ENCODE measurements at places on chromosomes 16 and 17. TPM values are rescaled to one million over a fixed set of nuclear protein-coding genes. Genes with fewer than 3 reads are reported as not detected.

- no peak for ATAC-seq
These were observed 4.1 kb upstream of the YPEL2 start for GRCh38 chr17:59327121-59327980.

- no peak for ATAC-seq
These were observed 16.2 kb downstream of the RSPRY1 start for GRCh38 chr16:57202095-57202886.

DNA sequence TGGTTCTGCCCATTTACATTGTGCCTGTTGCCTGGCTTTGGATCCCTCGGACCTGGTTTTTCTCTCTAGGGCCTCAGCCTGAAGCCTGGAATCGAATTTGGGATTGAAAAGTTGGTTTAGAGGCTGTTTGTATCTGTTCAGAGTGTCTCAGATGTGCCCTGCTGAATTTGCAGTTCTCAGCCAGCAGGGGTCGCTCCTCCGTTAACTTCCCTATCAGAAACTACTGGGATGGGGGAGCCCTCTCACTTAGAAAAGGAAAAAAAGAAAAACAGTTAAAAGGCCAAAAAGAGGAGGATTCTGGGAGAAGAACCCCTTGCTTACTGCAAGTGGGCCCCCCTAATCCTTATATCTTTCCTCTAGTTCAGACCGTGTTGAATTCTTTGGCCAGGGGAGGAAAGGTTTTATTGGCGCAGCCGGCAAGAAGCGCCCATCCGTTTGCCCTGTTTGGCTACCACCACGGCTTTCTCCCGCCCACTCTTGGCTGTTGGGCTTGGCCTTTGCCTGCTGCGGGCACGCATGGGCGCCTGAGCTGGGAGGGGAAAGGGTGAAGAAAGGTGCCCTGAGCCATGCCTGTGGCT, 8.7 kb downstream of the FZD2 start:
- no peak for ATAC-seq

DNA sequence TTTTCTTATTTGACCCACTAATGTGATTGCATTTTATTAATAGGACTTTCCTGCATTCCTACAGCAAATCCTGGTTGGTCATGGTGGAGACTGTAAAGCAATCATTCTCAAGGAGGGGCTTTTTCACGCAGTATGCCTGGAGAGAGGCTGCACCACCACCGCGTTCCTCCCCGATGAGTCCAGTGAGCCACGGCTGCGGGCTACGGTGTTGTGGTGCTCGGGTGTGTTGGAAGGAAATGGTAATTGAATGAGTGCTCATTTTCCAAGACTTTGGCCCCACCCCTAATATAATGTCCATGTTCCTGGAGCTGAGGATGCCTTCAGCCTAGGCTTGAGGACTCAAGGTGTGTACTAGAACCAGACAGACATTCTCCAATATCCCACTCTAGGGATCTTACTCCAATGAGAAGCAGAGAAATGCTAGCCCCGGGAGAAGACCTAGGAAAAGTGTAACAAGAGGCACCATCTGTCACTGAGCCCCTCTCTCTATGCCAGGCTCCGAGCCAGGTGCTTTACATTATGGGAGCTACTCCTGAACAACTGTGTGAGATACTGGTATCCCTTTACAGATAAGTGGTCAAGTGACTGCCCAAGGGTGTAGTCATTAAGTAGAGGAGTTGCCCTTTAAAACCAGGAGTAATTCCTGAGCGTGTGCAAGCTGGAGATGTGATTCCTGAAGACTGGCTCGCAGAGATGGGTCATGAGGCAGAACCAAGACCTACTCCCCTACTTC, 39.4 kb downstream of the HEATR6 start:
- no peak for ATAC-seq

- no peak for ATAC-seq
These were observed 52.0 kb downstream of the MAP2K6 start for GRCh38 chr17:69466451-69466850.

GRCh38 chr16:2924901-2925755, 13.4 kb downstream of the FLYWCH1 start:
- ATAC-seq, result no peak

- ATAC-seq, result no peak
These were observed 474.3 kb upstream of the TOM1L1 start for GRCh38 chr17:54426296-54426886.

The IST1 gene
- 202 TPM for total RNA-seq

GRCh38 chr16:15459791-15460190, 25.4 kb downstream of the BMERB1 start:
- no peak for ATAC-seq

DNA sequence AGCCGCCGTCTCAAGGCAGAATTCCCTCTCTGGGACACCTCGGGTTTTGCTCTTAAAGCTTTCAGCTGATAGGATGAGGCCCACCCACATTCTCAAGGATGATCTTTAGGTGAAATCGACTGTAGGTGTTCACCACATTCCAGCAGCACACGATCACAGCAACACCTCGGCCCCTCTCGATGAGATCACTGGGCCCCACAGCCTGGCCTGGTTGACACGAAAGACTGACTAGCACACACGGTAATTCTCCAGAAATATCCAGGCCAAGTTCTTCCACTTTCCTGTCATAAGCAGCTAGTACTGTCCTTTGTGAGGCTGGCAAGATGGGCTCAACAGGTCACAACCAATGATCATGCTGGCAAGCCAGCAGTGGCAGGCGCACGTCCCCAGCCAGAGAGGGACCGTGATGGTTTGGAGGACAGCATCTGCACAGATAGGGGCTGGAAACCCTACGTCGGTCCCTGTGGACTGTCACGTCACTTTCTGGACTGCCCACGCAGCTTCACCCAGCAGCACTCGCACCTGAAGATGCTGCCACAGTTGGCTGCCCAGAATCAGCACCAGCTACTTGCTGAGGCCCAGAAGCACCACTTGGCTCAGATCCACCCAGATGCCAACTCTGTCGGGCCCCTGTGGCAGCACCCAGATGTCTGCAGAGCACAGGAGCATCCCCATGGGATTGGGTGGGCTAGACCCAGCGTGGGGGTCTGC, 17.4 kb downstream of the TMC6 start:
- no peak for ATAC-seq

GRCh38 chr16:3520841-3521240, 20.0 kb downstream of the CLUAP1 start:
- ATAC-seq, result peak; percentile 60

DNA sequence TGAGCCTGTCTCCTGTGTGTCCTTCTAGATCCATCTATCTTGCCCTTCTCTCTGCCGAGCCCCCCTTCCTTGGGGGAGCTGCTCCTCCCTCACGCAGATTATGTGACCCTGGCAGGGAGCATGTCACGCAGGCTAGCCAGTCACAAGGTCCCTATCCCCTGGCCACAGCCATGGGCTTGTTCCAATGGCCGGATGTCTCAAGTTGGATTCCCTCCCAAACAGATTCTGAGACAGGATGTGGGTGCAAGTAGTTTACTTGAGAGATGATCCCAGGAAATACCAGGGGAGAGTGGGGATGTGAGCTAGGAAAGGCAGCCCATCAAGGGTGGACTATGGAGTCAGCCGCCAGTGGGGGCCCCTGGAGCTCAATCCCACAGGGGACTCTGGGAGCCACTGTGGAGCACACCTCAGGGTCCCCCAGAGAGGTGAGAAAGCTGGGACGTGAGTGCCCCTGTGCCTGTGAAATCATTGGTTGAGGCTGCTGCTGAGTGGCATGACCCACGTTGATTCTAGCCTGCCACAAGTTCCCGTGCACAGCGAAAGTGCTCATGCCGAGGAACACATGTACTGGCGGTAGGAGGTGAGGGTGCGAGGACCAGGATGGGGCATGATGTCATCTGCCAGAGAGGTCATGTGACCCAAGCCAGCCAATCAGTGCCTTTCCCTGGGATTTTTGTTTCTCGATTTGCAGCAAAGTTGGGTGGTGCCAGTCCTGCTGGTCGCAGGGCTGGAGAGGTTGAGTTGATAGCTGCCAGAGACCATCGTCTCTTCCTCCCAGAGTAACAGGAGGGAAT, 6.4 kb upstream of the CRISPLD2 start:
- ATAC-seq, result no peak

DNA sequence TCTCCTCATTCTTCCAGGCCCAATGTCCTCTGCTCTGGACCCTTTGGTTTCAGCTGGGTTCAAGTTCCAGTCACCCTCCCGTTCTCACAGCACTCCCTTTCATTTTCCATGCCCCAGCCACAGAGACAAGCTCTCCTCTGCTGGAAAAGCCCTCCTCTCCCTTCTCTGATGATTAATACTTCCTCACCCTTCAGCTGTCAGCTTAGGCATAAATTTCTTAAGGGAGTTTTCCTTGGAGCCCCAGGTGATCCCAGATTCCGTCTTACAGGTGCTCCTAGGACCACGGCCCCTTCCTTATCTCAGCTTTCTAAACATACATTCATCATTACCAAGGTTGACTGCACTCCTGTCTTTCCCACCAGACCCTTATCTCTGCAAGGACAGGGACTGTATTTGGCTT, 10.4 kb downstream of the CHAD start:
- ATAC-seq, result no peak

- ATAC-seq, result no peak
These were observed 86.6 kb downstream of the PRKCB start for GRCh38 chr16:23922406-23922805.

DNA sequence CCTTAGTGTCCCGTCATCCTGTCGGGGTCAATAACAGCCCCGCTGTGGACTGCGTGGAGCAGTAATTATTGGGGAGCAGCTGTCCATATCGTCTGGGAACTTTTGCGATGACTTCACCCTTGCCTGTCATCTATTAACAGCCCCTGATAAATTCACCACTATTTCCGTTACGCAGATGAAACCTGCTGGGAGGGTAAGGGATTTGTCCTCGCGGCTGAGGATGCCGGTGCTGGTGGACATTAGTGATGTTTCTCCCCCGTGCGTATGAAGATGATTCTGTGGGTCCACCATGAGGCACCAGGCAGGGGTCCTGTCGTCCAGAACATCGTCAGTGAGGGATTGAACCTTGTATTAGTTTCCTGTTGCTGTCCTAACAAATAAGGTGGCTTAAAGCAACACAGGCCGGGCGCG, 1.0 kb downstream of the FLYWCH2 start:
- ATAC-seq, result no peak

GRCh38 chr17:30920683-30921543, 832 bp upstream of the ADAP2 start:
- no peak for ATAC-seq

DNA sequence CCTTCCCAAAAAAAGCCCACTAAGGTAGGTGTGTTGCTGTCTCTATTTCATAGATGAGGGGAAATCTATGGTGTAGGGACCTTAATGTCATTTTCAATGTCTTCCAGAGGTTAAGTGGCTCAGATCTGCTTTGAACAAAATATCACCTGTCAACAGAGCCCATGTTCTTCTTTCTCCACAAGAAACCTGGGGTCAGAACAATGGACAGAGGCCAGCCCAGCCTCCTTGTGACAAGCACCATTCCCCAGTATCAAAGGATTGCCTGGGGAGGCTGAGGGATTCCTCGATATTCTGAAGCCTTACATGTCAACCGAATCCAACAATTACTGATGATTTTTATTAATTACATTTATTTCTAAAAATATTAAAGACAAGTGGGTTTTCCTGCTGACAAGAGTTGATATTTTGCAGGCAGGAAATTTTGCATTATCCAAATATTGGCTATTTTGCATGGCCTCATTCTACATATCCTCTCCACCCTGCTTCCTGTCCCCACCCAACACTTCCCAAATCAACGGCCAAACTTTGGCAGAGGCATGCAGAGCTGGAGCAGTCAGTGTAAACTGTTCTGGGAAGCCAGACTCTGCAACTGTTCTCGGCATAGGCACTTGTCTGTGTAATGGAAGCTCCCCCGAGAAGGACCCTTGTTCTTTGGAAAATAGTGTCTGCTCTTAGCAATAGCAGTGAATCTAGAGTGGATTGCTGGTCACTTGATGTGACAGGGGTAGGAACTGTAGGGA, 281.5 kb downstream of the HS3ST3A1 start:
- peak; percentile 57 for ATAC-seq

DNA sequence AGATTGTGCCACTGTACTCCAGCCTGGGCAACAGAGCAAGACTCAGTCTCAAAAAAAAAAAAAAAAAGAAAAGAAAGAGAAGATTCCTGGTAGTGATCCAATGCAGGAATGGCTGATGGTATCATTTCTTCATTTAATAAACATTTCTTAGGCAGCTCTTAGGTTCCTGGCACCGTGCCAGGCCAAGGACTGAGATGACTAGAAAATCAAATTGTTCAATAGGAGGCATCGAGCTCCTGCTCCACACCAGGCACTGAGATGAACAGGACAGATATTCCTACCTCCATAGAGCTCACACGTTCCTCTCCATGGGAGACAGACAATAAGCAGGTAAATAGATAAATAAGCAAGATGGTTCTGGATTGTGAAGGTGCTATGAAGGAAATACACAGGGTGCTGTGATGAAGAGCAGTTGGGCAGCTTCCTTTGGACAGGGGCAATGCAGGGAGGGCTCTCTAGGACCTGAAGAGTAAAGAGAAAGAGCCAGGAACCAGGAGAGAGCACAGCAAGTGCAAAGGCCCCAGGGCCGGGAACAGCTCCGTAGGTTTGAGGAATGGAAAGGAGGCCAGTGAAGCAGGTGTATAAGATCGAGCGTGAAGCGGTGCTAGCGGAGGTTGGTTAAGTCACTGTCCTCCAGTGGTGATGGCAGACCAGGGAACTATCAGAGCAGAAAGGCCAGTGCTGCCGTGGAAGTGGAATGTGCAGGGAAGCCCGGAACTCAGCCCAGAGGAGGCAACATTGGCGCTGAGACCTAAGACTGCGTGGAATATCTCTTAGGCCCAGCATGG, 26.5 kb upstream of the CRHR1 start:
- ATAC-seq, result no peak

- no peak for ATAC-seq
These were observed 135.8 kb downstream of the CDH8 start for GRCh38 chr16:61900482-61900881.

The AURKB gene
- 4.2 TPM for total RNA-seq

The SHISA6 gene
- total RNA-seq, result 0.42 TPM

GRCh38 chr16:31409433-31409832, 16.3 kb downstream of the ITGAD start:
- ATAC-seq, result no peak

The KLHL10 gene
- total RNA-seq, result 0.62 TPM

DNA sequence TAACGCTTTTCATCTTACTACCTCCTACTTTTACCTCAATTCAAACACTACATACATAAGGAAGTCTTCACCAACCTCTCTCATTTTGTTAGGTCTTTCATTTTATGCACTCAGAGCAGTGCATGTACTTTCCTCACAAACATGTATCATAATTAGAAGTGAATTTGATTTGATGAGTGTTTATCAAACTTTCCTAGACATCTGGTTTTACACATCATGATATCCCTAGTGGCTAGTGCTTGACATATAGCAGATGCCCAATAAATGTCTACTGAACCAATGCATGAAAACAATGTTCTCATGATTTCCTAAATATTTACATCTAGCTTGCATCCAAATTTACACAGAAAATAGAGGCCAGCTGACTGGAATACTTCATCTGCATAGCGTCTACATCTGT, 323.4 kb upstream of the KIF2B start:
- no peak for ATAC-seq

- no peak for ATAC-seq
These were observed 171.6 kb downstream of the ZNF18 start for GRCh38 chr17:11825572-11826209.

The SKAP1 gene
- total RNA-seq, result 1.1 TPM

The KRT12 gene
- not detected for total RNA-seq

GRCh38 chr16:28162326-28162877, 49.4 kb downstream of the XPO6 start:
- ATAC-seq, result no peak

- ATAC-seq, result no peak
These were observed 121.6 kb upstream of the HS3ST4 start for GRCh38 chr16:25570131-25570530.
